ENCODE measurements at places on chromosomes 5 and 9.

DNA sequence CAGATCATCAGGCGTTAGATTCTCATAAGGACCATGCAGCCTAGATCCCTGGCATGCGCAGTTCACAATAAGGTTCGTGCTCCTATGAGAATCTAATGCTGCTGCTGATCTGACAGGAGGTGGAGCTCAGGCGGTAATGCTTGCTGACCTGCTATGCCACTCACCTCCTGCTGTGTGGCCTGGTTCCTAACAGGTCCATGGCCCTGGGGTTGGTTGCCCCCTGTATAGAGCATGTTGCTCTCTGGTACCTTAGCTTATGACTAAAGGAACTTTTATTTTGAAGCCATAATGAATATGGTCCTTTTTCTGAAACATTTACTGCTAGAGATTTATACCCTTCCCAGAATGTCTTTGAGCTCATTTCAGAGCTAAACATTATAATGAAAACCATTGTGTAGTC, 3.1 kb downstream of the MAN2A1 start:
- DNase-seq: no peak

GRCh38 chr5:172846677-172847076, 12.6 kb downstream of the ERGIC1 start:
- no peak for DNase-seq

GRCh38 chr9:115847216-115847615, 306.4 kb upstream of the PAPPA start:
- DNase-seq: no peak

DNA sequence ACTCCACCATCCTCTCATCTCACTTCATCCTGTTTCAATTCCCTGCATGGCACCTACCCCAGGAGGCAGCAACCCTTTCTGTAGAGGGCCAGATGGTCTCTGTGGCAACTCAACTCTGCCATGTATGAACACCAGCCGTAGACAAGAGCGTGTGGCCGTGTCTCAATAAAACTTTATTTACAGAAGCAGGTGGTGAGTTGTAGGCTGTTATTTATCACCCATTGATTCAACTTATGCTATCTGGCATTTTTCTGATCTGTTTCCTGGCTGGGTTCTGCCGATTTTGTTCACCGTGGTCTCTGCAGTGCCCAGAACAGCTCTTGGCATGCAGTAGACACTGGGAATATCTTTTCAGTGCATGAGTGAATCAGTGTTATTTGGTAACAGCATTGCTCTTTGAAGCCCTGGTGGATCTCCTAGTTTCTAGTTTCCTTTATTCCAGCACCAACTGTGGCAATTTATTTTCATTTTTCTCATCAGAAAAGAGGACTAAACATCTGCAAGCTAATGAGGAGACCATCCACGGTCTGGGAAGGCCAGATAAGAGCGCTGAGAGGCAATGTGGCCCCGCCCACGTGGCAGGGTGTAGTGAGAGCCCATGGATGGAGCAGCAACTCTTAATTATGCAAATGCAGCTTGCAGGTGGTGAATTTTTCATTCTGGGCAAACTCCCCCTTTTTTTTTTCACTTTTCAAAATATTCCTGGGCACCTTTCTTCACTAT, 77.9 kb downstream of the CTSL start:
- no peak for DNase-seq

DNA sequence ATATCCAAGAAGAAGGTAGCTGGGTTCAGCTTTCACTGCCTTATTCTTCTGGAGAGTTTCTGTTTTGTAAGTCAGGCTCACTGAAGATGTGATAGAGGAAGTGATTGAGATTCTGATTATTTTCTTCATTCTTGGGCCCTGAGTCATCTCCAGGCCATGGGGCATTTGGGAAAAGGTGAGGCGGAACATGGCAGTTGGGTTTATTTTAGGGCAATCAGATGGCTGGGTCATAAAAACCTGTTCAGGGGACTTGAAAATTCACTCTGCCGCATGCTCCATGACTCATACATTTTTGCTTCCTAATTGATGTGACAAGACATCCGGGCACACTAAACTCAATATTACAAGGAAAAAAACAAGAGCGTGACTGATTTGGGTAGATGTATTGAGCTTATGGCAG, 265.7 kb upstream of the KLF4 start:
- DNase-seq: no peak

GRCh38 chr5:179192891-179193470, 132.8 kb downstream of the ZNF354C start:
- DNase-seq: no peak

DNA sequence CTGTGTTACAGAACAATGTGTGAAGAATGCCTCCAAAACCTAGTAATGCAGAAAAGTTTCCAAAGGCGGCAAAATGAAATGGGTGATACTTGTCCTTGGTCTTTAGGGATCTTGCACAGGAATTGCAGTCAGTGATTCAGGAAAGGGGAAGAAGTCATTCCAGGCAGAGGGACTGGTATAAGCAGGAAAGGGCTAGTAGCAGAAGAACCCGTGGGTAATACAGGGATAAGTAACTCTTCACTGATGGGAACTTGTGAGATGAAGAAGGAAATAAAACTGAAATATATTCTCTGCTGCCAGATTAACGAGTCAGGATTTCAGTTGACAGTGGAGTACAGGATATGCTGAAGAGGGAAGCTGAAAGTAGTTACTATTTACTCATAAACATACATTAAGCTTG, 1.2 kb downstream of the SRFBP1 start:
- no peak for DNase-seq

DNA sequence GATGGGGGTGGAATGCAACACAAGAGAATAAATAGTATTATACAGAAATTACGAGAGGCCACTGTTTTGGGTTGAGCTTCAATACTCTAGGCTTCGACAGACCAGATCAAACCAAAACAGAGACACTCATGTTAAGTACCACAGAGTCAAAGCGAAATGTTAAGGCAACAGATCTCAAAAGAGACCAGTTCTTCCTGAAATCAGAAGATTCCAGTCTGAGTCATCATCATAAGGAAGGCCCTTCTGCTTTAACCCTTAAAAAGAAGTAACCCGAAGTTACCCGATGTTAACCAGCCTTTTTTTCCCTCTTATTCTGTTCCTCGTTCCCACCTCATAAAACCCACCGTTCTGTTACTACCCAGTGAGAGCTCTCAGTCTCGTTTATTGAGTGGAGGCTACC, 75.9 kb downstream of the SFXN1 start:
- no peak for DNase-seq

- DNase-seq: no peak
These were observed 114.3 kb upstream of the BOD1 start for GRCh38 chr5:173730632-173731298.

- no peak for DNase-seq
These were observed 503 bp upstream of the GDNF start for GRCh38 chr5:37840053-37841034.

- no peak for DNase-seq
These were observed 3.2 kb downstream of the PRDM6 start for GRCh38 chr5:123092223-123092593.

DNA sequence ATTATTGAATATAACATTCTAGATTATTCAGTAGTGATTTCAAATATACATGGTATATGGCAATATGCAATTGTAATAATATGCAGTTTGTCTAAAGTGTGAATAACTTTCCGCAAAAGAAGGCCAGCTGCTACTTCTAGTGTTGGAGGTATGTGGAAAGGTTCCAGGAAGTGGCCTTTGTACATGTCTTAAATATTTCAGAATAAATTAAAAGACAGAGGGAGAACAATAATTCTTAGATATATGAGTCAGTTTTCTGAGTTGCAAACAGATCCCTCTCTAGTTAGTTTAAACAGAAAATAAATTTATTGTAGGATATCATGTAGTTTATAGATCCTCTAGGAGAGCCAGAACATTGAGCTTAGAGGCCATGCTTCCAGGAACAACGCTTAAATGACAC, 210.8 kb upstream of the ELL2 start:
- no peak for DNase-seq

- DNase-seq: no peak
These were observed 90.1 kb downstream of the THBS4 start for GRCh38 chr5:80125022-80125961.

DNA sequence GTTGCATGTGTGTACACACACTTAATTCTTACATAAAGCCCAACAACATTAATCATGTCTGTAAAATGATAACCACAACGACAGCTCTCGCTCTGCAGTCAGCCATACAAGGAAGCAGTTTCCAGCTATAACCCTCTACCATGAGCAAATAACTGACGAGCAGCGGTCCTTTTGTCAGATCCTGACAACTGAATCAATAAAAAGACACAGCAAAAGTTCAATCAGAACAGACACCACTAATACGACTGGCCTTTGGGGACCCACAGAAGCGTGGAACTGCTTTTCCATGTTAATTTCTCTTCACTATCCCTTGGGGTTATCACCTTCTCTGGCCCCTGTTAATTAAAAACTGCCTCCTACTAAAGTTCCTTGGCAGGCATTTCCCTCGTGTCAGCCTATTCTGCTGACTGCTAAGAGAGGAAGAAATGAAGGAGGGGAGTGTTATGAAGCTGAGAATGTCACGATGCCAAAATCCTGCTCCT, 722.8 kb upstream of the GRAMD2B start:
- DNase-seq: no peak

DNA sequence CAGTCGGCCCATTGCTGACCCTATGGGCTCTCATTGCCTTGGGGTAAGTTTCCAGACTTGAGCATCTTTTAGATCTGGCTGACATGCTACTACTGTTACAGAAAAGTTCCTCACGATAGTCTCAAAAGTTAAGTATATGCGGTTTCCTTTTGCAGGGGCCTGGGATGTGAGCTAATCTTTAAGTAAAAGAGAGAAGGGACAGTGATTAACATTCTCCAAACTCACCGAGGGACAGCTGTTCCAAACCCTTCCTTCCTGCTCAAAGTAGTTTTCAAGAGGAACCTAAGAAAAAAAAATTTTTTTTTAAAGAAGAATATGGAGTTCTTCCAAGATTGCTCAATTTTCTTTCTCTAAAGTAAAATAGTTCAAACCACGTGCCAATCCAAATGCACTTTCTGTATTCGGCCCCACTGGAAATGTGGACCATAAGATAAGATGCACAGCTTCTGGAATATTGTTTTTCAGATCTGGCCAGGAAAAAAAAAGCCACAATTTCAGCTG, 168.0 kb upstream of the SPRY4 start:
- no peak for DNase-seq

DNA sequence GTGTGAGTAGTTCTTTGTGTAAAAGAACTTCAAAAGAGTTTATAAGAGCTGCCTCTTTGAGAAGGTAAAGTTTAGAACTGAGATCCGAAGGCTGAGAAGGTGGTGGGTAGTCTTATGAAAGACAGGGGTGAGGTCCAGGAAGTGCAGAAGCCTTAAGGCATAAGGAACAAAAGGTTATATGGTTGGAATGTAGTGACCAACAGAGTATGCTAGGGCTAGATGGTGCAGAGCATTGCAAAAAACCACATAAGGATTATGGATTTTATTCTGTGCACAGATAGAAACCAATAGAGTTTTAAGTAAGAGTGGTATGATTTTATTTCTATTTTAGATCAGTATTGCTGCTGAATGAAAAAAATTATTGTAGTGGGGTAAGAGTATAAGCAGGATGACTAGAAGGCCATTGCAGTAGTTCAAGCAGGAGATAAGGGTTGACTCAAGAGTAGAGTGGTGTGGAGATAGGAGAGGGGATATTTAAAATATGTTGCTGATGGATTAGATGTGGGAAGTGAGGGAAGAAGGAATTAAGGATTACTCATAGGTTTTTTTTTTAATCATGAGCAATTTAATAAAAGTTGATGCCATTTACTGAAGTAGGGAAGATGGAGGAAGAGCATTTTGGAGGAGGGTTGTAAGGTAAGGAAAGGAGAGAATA, 3.7 kb downstream of the RECK start:
- no peak for DNase-seq

DNA sequence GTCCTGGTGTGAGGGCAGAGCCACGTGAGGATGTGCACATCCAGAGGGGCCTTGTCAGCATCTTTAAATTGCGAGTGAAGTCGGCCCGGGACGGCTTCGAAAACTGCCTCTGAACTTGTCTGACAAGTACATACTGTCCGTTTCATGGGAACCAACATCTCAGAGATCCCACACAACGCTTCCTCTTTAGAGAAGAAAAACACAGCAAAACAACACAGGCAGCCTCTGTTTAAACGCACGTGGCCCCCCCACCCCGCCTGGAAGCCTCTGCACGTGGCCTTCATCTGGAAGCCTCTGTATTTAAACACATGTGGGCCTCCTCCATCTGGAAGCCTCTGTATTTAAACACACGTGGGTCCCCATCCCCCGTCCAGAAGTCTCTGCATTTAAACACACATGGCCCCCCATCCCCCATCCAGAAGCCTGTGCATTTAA, 29.2 kb downstream of the CEP72 start:
- no peak for DNase-seq

- no peak for DNase-seq
These were observed 175.6 kb downstream of the SEMA5A start for GRCh38 chr5:9370256-9370655.

DNA sequence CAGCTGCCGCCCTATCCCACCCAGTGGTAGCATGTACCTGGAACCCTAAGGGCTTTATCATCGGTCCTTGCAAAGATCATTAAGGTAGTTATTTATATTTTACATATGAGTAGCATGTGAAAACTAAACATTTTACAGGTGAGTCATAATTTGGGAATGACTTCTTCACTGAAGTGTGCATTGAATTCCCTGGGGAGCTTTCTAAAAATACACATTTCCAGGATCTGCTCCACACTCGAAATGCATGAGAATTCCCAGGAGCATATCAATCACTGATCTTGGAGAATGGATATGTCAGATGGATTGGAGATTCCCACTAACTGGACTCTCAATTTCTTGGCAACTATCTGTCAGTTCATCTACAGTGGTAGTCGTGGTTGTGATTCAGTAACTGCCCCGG, 717.5 kb downstream of the IRX1 start:
- DNase-seq: no peak

- DNase-seq: no peak
These were observed 731.9 kb downstream of the MTRR start for GRCh38 chr5:8600843-8601242.

DNA sequence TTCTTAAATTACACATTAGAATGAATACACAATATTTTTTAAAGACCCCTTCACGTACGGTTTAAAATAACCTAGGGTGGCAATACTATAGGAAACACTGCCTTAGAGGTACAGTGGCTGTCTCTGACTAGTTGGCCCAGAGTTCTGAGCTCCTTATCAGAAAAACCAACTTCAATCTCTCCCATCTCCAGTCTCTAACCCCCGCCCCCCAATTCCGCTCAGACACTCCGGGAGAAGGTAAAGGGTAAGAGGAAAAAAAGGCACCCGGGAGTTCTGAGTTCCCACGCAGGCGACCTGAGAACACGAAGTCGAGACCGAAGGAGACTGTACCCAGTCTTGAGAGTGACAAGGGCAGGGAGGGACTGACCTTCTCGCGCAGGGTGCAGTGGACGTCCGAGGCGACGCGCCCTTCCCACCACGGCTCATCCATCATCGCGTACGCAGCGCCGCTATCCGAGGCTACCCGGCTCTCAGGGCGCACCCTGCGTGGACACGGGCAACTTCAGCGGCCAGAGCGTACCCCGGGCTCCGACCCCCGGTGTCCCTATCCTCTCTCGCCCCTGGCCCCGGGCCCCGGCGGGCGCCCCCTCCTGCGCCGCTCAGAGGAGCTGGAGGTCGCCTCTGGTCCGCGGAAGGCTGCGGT, 752 bp downstream of the CCNJL start:
- no peak for DNase-seq

Data from T-helper 9 cell (primary cell).